ENCODE measurements at places on chromosomes 11 and 22.
A peak's percentile ranks its signal among the peaks of the same experiment; 100 is the strongest.

DNA sequence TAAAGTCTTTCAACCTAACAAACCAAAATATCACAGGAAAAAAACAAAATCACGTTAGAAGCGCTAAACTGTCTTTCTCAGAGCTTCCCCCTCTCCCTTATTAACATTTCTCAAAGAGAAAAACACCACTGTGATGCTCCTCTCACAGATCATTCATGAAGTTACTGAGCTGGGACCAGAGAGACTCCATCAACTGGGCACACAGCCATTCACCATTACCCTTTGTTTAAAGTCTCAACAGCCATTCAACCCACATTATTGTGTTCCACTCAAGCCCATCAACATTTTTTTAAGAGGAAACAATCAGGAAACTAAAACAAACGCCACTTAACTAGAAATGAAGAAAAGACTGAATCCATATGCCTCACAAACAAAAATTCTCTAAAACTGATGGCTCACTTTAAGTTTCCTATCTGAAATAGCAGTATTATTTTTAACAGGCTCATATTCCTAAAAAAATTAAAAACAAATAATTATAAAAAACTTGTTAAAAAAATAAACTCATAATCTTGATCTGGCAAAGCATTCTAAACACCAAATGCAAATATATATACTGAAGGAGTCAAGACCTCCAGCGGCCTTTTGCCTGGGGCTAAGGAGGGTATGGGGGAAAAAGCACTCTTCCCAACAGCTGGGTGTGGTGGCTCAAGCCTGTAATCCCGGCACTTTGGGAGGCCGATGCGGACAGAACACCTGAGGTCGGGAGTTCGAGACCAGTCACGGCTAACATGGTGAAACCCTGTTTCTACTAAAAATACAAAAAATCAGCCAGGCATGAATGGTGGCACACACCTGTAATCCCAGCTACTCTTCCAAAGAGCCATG lies 14.0 kb downstream of the CELF1 start:
- no peak for DNase-seq

DNA sequence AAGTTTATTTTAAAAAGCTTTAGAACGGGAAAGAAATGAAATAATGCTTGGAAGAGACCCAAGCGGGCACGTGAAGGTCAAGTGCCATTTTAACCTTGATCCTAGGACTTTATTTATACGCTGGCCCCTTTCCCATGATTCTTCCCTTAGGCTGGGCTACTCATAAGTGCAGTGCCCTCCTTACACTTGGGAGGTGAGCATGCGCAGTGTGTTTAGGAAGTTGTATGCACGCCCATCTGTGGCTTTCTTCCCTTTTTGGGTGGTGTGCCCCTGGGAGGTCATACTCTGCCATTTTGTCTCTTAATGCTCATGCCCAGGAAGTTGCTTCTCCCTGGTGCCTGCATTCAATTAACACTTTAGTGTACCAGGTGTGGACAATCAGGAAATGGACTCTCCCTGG lies 239.7 kb downstream of the SWAP70 start:
- no peak for DNase-seq

DNA sequence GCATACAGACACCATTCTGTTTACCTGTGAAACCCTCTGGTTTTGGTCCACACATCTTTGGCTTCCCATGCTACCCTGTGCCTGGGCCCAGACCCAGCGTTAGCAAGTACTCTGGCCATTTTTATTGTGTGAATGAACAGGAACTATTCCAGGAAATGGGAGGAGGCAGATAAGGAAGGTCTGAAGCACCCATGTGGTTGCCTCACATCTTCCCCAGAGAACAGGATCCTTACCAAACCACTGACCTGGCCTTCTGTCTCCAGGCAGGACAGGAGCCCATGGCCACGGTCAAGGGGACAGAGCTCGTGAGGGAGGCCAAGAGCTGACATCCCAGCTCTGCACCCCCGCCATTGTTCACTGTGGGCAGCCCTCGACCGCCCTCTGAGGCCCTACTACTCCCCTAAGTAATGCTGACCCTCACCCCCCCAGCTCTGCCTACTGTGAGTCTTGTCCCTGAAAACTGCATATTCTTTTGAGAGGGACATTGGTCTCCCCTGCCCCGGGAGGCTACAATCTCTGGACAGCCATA lies 97.7 kb upstream of the TP53I11 start:
- DNase-seq: peak; percentile 37

DNA sequence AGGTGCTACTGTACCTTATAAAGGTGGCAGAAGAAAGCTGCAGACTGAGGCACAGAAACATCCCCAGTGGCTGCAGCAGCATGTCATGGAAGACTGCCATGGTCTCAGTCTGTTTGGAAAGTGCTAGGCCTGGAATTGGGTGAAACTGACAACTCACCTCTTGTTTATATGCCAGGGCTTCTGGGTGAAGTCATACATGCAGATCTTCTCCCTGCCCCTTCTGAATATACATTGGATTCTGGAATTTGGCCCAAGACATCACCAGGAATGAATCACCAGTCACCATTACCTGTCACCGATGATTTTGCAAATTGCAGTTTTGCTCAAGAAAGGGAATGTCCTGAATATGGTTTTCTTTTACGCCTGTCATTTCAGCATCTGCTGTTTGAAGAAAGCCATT lies at the start of gene PLET1:
Gene PLET1 (minus strand): TSS at position 371 of the 400 bp plus-strand sequence. CDS start 271 bp downstream, at position 100.
- no peak for DNase-seq

- DNase-seq: no peak
Measured at GRCh38 chr11:45939836-45940235, 17.4 kb downstream of the LARGE2 start.

GRCh38 chr22:50626850-50627641 lies 906 bp downstream of the ARSA start:
- peak; percentile 48 for DNase-seq

GRCh38 chr11:68216171-68216938 lies 3.3 kb upstream of the KMT5B start:
- DNase-seq: peak; percentile 70

DNA sequence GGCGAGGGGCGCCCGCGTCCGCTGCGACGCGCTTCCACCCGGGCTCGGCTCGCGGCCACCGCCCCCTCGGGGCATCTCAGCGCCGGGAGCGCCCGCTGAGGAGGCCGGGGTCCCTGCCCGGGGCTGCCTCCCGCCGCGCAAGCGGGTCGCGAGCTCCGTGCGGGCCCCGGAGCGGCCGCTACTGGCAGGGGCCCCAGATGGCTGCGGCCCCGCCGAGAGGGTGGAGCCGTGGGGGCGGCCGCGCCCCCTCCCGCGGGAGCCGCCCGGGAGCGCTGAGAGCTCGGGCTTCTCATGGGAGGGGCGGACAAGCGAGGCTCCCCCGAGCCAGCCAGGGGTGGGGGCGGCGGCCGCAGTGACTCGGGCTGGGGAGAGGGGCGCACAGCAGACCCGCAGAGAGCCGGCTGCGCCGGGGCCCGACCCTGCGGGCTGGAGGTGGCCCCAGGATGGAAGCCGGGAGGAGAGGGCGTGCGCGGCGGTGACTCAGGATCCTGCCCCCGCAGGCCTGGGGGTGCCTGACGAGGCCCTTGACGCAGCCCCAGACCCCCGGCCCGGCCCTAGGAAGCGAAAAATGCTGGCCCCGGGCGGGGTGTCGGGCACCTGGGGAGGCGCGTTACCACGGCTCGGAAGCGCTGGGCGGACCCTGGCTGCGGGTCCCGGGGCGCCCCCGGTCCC lies 603 bp upstream of the ZFTA start:
- DNase-seq: peak; percentile 46

- no peak for DNase-seq
Measured at GRCh38 chr22:36136475-36136874, 24.1 kb downstream of the APOL3 start.

- no peak for DNase-seq
Measured at GRCh38 chr22:19814428-19814827, 40.2 kb downstream of the GNB1L start.

DNA sequence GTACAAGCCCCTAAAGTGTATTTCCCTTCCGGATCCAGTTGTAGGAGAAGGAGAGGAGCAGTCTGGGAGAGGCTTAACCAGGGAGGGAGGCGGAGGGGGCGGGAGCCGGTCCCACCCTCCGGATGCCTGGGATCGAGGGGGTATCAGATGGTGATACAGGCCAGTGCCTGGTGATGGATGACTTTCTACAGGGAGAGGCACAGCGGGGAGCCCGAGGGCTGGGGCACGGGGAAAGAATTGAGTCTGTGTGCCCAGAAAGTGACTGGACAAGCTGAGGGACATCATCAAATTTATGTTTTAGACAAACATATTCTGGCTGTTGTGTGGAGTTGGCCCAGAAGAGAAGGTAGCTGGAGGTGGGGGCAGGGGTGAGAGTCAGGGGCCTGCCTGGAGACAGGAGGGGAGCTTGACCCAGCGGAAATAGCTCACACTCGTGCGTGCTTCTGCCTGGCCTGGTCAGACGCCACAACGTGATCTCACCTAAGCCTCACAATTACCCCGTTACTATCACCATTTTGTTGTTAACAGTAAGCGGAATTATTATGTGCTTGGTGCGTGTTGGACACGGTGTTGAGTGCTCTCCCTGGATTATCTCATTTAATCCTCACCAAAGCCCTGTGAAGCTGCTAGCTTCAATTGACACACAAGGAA lies 42.4 kb downstream of the AMPD3 start:
- no peak for DNase-seq

GRCh38 chr11:7657306-7658025 lies 15.8 kb downstream of the CYB5R2 start:
- DNase-seq: peak; percentile 62

DNA sequence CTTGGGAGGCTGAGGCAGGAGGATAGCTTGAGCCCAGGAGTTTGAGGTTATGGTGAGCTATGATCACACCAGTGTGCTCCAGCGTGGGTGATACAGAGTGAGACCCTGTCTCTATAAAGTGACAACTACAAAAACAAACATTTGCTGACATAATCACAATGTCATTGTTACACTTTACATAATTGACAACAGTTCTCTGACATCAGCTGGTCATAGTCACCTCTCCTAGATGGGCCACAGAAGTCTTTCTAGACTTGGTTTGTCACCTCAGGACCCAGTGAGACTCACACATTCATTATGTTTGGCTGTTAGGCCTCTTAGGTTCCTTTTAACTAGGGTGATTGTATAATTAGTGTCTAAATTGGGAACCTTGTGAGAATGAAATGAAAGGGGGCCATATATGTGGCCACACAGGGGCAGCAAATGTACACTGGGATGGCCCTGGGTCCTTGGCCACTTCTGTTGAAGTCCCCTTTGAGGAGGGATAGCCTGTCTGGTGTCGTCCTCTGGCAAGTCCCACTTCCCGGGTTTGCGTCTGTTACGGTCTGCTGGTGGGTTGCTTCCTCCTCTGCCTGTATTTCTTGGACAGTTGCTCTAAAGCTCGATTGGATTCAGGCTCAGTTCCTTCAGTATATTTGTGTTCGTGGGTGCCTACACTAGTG lies 5.8 kb upstream of the PPIL2 start:
- no peak for DNase-seq

GRCh38 chr22:37819105-37819433 lies 4.1 kb upstream of the GALR3 start:
- DNase-seq: no peak

DNA sequence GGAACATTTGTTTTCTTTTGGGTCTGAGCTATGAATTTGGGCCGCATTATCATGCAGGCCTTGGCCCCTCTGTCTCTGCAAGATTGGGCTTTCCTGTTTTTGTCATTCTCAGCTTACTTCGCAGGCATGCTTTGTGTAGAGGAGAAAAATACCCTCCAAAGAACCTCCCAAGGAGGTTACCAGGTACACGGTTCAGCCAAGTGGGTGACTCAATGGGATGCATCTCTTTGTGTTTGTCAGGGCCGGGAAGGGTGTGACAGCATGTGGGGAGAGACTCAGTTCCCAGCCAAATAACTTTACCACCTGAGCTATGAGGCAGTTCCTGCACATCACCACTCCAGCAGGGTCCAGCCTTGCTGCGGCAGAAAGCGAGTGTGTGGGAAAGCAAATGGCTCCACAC lies 47.8 kb upstream of the CLDN5 start:
- DNase-seq: peak; percentile 45

DNA sequence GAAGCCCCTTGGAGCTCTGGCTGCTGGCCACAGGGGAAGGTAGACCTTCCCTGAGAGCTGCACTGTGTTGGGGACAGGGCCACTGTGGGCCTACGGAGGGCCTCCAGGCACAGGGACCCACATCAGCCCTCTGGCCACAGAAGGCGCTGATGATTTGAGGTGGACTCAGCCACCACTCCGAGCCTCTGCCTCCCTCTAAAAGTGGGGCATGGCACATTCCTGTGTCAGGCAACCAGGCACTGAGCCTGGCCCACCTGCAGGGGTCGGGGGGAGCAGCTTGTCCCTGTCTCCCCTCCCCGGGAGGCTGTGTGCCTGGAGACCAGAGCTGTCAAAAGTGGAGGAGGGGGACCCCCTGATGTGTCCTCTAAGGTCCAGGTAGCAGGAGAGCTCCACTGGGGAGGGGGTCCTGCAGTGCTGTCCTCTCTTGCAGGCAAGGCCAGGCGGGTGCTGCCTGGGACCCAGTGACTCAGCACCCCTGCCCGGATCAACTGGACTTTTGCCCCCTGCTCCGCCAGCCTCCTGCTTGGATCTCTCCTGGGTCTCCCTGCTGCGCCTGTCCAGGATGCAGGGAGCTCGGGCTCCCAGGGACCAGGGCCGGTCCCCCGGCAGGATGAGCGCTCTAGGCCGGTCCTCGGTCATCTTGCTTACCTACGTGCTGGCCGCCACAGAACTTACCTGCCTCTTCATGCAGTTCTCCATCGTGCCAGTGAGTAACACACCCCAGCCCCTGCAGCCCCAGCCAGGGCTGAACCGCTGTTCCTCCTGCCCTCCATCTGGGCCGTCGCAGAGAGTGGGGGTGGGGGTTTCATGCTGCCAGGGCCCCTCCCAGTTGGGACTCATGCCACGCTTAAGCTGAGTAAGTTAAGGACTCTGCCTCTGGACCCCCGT lies 17.5 kb upstream of the CDKN1C start:
- DNase-seq: no peak

GRCh38 chr11:24005202-24005876 lies 491.5 kb upstream of the LUZP2 start:
- DNase-seq: no peak

DNA sequence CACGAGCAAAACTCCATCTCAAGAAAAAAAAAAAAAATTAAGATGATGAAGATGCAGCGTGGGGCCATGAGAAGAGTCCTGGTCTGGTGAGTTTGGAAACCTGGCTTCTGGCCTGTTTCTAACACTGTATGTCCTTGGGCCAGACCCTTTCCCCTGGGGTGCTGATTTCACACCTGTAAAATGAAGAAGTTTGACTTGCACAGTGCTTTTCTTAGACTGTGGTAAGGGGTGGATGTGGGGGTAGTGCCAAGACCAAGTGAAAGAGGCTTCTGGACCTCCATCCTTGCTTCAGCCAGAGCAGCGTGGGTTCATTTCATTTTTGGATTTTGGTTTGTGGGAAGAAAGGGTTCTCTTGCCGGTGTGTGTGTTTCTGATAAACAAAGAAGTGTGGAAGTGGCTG lies 42.1 kb downstream of the PTPRJ start:
- no peak for DNase-seq

Measured in heart left ventricle (tissue), 16 donors.